ENCODE measurements at places on chromosomes 3 and 15.

- no peak for DNase-seq
Observed at GRCh38 chr15:60800299-60801072, 321.5 kb upstream of the ICE2 start.

- DNase-seq: no peak
Observed at GRCh38 chr3:161221806-161222600, 892 bp downstream of the NMD3 start.

GRCh38 chr3:7508821-7509220, 647.9 kb downstream of the GRM7 start:
- DNase-seq: no peak

DNA sequence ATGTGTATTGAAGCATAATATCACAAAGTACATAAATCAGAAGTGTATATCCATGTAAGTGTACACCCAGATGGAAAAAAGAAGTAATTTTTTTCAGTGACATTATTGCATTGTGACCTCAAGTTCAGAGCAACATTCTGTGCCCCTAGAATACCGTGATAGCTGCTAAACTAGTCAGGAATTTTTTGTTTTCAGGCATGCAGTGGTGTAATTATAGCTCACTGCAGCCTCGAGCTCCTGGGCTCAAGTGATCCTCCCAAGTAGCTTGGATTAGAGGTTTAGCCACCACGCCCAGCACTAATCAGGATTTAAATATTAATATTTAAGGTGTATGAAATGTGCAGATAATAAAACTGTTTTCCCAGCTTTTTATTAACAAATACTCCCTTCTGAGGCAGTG, 25.5 kb downstream of the SEC62 start:
- no peak for DNase-seq

- DNase-seq: no peak
Observed at GRCh38 chr3:80060664-80061063, 292.9 kb upstream of the ROBO1 start.

- DNase-seq: no peak
Observed at GRCh38 chr3:129462361-129462968, 22.4 kb downstream of the IFT122 start.

DNA sequence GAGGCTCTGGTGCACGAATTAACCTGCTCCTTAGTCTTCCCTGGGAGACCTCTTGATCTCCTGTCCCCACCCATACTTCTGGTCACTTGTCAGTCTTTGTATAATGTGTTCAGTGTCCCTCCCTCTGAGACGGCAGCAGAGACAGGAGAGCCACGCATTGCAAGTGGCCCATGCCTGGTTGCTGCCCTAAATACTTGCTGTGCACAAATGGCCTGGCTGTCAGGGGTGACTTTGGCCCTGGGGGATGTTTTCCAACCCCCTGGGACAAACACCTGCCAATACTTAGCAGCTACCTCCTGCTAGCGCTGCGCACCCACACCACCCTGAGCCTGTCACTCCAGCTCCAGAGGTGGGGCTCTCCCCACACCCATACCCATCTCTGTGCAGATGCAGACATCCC, 17.2 kb downstream of the KLF13 start:
- DNase-seq: no peak
